Activated T-cell treated with anti-CD3 and anti-CD28 coated beads, Interleukin-2, amount 50 U/mL, for 72 hours (primary cell): ENCODE measurements at places on chromosomes 5 and 9.

- no peak for DNase-seq
Observed at GRCh38 chr5:118353970-118354369, 634.4 kb downstream of the DTWD2 start.

DNA sequence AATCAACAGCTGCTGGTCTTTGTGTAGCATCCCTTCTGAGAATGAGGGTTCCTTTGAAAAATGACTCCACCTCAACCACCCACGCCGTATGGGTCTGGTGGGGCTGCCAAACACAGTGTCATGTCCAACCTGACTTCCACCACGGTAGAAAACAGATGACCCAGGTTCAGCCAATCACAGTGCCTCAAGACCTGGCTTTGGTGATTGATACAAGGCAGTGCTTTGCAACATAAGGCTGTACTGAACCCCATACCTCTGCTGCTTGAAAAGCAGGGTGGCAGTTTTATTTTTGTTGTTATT, 11.5 kb upstream of the TGFBR1 start:
- DNase-seq, result peak; percentile 60

DNA sequence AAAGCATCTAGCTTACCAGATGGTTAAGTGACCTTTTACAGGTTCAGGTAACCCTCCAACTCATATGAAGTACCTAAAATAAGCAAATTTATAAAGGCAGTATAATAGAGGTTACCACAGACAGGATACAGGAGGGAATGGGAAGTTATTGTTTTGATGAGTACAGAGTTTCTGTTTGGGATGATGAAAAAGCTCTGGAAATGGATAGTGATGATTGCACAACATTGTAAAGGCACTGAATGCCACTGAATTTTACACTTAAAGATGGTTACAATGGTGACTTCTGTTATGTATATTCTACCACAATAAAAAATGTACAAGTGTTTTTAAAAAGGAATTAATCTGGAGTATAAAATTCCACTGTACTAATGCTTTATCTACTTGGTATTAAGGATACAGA, 75.0 kb upstream of the NIPBL start:
- no peak for DNase-seq

DNA sequence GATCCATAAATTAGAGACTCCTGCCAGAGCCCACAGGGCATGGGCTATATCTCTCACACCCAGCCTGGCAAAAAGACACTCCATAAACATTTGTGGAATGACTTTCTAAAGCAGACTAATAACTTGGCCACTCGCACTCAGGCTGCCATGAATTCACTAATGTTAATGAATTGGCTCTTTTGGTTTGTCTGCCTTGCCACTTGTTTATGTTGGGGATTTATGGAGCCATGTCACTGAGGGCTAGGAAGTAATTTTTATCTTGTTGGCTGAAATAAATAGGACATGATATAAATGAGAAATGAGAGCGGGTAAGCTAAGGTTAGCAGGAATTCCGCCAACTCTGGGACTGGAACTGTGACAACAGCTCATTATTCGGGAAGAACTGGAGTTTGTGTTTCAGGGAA, 55.2 kb downstream of the DROSHA start:
- no peak for DNase-seq

DNA sequence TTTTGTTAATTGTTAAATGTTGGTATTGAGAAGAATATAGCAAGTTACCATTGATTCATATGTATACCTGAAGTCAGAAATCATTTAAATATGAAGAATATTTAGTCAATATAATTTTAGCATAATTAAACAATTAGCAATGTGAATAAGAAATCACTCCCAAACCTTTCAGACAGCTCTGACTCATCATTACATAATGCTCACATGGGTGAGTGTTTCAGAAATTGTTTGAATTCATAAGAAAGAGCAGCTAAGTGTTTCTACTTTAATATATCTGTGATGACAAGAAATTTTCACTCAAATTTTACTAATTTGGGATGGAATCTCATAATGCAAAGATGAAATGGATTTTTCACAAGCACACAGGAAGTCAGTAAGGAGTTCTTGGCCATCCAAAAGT, 42.0 kb upstream of the CDC42SE2 start:
- DNase-seq, result no peak
